Left colon (tissue), 2 donors: ENCODE measurements at places on chromosomes 2 and 18. TPM values are rescaled to one million over a fixed set of nuclear protein-coding genes. Genes with fewer than 3 reads are reported as not detected.

The NEU4 gene
- total RNA-seq, result 32.3 TPM

The CPS1 gene
- total RNA-seq, result 0.70 TPM

The GAL3ST2 gene
- total RNA-seq, result 69.8 TPM

GRCh38 chr2:225124311-225125017, 82.2 kb upstream of the DOCK10 start:
- no peak for DNase-seq

GRCh38 chr2:60513996-60514395, 39.5 kb downstream of the BCL11A start:
- DNase-seq, result no peak
